ENCODE measurements at places on chromosomes 5 and 9.

DNA sequence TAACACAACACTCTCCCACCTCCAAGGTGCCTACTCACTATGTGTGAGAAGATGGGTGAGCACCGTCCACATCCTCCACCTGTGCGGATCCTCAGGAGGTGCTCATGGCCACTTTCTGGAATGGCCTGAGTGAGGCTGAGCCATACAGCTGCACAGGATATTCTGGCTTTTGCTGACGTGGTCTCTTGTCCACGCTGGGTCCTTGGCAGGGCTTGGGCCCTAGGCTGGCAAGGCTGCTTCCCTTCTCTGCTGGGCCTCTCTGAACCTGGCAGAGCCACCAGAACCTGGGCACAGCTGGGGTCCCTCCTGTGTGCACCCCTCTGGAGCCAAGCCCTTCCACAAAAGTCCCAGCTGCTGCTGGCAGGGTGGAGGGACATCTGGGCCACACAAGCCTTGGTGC lies 56.4 kb upstream of the IER5L start:
- no peak for DNase-seq

- no peak for DNase-seq
Observed at GRCh38 chr5:119996128-119996527, 366.8 kb downstream of the FAM170A start.

DNA sequence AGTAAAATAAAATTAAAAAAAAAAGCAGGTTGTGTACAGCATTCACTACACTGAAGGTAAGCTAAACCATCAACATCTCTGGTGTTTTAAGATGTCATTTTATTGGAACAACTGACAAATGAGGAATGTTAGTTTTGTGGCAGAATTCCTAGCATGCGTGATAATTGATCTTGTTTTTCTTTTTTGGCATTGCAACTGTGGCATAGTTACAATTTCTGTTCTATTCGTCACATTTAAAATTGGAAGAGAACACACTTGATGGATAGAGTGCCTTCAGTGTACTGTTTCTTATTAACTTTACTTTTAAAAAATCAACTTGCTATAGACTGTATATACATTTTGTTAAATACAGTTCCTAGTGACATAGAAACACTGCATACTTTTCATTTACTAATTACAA lies 43.6 kb upstream of the TNFSF15 start:
- DNase-seq: no peak

- no peak for DNase-seq
Observed at GRCh38 chr9:116064970-116065369, 88.6 kb upstream of the PAPPA start.

- peak; percentile 83 for DNase-seq
Observed at GRCh38 chr9:98146101-98146991, 27.3 kb upstream of the TRIM14 start.

- DNase-seq: no peak
Observed at GRCh38 chr5:107764976-107765804, 94.5 kb upstream of the EFNA5 start.

DNA sequence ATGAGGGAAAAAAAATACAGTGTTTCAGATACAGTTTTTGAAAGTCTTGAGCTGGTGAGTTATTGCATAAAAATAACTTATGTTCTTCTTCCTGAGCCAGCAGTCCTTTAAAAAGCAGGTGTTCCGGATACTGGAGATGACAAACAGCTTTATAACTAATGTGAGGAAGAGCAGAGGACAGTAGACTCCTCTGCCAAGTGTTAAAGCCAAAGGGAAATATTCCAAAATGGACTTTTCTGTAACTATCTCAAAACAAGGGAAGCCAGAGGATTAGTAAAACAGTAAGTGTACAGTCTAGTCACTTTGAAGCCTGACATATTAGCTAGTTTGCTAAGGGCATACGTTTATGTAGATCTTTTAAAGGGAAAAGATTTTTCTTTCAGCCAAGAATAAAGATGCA lies 11.0 kb upstream of the SNCAIP start:
- DNase-seq: no peak

- no peak for DNase-seq
Observed at GRCh38 chr5:151464101-151464500, 16.7 kb downstream of the SLC36A1 start.

DNA sequence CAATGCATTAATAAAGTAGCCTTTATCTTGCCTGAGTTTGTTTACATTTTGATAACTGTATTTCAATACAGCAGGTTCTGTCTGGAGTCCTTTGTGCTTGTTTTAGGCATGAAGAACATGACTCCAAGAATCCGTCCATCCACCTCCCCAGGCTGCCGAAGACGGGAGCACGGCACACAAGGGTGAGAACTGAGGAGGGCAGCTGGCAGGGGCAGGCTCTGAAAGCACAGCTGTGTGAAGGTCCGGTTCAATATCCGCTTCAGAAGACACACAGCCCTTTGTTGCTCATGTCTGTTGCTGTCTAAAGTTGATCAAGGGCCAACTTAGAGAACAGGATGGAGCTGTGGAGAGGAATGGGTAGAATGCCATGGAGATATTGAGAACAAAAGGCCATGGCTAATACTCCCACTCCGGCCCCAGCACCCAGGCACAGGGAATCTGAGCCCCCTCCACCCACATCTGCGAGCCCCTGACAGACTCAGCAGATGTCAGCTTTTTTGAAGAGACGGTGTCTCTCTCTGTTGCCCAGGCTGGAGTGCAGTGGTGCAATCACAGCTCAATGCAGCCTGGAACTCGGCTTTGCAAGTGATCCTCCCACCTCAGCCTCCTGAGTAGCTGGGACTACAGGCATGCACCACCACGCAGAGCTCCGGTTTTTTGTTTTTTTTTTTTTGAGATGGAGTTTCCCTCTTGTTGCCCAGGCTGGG lies 58.5 kb upstream of the GNE start:
- no peak for DNase-seq

Measured in GF-D8 (cell line).